Activated CD4-positive, alpha-beta T cell treated with anti-CD3 and anti-CD28 coated beads, Interleukin-2, Interleukin-4, amounts not matched to agents 100 ng/mL and 50 ng/mL, durations not matched to agents 16 hours and 8 hours (primary cell): ENCODE measurements at places on chromosomes 13 and 19.
A peak's percentile ranks its signal among the peaks of the same experiment; 100 is the strongest.

DNA sequence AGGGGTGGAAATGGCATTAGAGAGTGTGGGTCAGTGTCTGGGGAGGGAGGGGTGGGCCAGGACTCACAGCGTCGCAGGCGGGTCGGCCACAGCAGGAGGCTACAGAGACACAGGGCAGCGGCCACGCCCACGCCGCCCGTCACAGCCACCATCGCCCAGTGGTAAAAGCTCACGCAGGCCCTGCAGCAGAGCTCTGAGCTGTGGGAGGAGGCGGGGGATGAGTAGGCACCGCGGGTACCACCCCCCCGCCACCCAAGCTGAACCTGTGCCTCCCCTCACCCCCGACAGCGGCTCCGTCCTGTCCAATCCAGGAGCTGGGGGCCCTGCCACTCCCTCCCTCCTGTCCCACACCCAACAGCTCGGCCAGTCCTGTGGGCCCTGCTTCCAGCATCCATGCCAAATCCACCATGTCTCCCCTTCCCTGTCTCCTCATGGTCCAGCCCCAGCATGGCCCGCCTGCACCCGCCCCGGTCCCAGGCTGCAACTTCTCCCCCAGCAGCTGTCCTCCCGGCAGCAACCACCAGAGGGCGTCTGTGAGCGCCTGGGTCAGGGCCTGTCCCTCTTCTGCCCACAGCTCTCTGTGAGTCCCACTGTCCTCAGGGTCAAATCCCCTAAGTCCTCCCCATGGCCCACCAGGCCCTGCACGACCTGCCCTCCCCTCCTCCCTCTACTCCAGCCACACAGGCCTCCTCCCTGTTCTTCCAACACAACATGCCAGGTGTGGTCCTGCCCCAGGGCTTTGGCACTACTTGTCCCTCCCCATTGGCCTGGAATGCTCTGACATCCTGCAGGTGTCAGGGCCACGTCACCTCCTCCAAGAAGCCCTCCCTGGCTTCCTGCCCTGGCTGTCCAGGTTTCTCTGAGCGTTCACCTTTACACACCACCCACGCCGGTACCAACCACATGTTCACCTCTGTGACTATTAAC lies 6.0 kb downstream of the TEKTIP1 start:
- DNase-seq: peak; percentile 79

DNA sequence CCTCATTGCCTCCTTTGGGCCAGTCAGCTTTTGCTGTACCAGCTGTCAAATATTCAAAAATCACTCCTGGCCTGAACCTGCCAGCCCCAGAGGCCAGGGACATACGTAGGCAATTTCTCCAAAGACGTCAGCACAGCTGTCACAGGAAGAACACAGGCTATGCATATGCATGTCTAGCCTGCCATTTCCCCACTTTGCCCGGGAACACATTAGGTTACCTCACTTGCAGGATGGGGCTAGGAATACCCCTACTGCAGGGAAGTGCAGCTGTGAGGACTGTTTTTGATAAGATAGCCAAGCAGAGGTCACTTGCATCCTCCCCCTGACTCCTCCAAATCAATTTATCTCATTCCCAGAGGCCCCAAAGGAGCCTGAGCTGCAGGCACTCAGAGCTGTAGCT lies 2.8 kb downstream of the ZNF667 start:
- no peak for DNase-seq

- no peak for DNase-seq
These were observed 4.8 kb upstream of the ZNF439 start for GRCh38 chr19:11843722-11844121.

DNA sequence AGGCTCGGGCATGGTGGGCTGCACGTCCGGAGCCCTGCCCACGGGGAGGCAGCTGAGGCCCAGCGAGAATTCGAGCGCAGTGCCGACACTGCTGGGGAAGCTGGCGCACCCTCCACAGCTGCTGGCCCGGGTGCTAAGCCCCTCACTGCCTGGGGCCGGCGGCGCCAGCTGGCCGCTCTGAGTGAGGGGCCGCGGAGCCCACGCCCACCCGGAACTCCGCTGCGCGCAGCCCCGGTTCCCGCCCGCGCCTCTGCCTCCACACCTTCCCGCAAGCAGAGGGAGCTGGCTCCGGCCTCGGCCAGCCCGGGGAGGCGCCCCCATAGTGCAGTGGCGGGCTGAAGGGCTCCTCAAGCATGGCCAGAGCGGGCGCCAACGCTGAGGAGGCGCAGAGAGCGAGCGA lies 2080.4 kb downstream of the PCDH9 start:
- DNase-seq: no peak

DNA sequence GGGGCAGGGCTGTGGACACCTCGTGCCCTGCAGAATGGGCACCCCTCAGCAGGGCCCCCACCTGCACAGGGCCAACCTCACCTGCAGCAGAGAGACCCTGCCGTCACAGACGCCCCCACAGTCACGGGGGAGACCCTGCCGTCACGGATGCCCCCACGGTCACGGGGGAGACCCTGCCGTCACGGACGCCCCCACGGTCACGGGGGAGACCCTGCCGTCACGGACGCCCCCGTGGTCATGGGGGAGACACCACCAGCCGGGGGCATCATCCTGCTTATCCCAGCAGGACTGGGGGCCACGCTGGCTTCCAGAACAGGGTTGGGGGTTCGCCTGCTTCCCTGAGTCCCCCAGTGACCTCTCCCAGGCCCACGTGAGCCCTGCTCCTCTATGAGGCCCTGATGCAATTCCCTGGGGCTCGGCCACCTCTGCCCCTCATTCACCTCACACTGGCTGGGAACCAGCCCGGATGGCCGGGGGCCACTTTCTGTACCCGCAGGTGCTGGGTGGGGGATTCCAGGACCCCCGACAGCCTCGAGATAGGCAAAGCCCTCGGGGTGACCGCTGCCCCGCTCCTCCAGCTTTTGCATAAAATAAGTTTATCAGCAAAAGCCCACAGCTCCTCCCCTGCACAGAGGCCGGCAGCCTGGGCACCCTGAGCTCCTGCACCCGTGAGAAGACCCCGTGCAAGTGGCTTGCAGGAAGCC lies 23.6 kb downstream of the SBNO2 start:
- no peak for DNase-seq

DNA sequence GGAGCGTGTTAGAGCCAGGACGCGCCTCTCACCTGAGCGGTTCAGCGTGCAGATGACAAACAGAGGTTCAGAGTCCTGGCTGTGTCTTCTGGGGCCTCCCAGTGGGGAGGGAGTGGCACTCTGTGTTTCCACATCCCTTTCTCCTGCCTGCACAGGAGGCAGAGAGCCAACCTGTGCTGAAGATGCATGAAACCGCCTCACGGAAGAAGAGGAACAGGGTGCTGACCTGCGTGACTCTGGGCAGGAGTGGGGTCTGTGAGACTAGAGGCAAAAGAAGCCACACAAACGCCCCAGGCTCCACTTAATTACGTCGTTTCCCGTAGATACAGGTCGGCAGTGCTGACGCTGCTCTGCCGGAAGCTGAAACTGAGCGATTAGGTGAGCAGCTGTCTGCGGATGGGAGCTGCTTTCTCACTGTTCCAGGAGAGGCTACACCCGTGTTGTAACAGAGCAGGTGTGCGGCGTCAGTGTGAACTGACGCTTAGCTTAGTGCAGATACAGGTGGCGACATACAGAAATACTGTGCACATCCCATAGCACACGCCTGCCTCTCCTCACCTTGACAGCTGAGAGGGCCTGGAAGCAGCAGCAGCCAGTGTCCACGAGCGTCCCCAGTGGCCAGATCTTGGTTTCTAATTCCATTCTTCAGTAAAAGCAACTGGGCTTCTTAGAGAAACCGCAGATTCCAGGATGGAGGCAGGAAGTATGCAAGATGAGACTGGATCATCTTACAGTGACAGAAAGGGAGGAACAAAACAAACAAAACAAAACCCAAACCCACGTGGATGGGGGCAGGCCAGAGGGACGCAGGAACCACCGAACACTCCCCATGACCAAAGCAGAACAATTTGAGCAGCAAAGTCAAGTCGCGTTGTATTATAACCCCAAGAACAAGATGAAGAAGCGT lies 37.7 kb upstream of the MCF2L start:
- no peak for DNase-seq

DNA sequence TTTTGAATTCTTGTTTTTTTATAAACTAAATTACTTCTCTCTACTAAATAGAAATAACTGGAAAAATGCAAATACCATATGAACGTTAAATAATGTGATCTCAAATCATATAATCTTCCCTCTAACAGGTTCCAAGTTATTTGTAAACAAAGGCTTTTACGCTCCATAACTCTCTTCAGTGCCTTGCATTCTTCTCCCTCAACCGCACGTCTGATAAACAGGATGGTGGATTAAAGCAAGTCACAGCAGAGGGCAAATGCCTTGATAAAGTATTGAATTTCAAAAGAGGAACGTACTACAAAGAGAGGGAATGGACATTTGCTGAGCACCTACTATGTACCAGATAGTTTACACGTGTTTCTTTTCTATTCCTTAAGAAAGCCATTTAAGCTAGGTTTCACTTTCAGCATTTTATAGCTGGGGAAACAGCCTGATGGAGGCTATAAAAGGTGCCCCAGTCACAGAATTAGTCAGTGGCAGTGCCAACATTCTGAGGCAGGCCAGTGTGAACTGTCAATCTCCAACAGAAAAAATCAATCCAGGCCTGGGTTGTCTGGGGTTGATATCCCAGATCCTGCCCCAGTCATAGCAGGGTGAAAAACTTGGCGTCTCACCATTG lies 15.8 kb downstream of the MRPS31 start:
- no peak for DNase-seq

GRCh38 chr13:71096421-71096820 lies 770.6 kb downstream of the DACH1 start:
- no peak for DNase-seq

GRCh38 chr13:106712381-106712780 lies 144.4 kb upstream of the ARGLU1 start:
- DNase-seq: no peak

- peak; percentile 62 for DNase-seq
These were observed 1.9 kb downstream of the MRPS12 start for GRCh38 chr19:38932425-38933179.

DNA sequence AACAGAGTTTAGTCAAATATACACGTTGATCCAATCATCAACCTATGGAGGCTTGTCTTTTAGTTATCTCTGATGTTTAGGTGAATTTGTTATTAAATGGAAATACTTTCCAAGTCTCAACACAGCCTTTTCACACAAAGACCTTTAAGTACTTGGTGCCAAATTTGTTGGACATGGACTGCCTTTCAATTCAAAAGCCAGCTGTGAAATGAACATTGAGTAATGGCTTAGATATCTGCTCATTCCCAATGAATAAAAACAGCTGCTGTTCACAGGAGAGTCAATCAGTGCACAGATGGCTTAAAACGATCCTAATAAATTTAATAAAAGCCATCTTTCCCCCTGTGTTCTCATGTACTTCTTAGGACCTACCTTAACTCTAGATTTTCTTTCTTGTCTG lies 19.9 kb upstream of the DHRS12 start:
- no peak for DNase-seq

DNA sequence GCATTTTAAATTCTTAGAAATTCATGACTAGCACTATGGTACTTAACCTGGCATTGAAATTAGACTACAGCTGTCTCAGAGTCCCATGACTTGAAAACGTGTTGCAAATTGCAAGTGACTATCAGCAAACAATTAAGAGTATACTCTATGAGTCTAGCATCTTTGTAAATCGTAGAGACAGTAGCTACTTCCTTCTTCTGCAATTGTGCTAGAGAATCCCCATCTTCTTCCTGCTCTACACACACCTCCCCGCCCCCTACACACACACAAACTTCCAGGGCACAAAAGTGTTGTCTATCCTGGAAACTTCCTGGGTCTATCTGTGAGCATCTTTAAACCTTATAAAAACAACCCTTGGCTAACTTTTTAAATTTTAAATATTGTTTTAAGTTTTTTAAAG lies 35.2 kb upstream of the MIR17HG start:
- DNase-seq: no peak

DNA sequence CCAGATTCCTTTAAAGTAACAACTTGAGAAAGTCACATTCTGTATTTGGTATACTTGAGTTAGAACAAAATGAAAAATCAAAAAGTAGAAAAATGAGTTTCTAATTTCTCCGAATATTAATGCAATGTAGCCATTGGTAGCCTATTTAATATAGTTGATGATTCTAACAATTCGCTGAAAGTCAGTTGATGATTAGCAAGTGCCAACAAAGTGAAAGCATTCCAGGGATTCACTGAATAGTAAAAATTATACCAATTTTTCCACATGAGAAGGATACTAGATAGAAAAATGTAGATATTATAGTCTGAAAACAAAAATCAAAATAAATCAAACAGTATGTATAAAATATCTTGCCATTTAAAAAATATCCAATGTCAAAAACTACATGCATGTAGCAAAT lies 117.2 kb downstream of the FREM2 start:
- DNase-seq: no peak

GRCh38 chr13:102700088-102701031 lies 5.5 kb upstream of the METTL21C start:
- DNase-seq: no peak

GRCh38 chr13:30622551-30622950 lies 4.8 kb downstream of the USPL1 start:
- no peak for DNase-seq
